NCI-H1930 (cell line): ENCODE measurements at places on chromosomes 1 and 21.

DNA sequence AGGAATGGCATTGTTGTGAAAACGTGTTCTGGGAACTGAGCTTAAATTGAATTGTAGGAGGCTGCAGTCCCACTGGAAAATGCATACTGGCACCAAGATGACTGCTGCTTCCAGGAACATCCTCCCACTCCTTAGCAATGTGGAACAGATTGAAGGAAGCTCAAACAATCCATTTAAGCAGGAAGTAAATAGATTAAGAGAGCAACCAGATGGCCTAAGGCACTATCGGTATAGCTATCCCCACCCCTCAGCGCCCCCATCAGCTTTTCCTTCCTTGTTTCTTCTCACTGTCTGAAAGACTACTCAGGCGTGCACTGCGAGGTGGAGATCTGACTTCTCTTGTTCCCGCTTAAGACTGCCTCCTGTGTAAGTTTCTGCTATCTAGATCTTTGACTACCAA is 4.0 kb upstream of the IFI16 start:
- no peak for DNase-seq

DNA sequence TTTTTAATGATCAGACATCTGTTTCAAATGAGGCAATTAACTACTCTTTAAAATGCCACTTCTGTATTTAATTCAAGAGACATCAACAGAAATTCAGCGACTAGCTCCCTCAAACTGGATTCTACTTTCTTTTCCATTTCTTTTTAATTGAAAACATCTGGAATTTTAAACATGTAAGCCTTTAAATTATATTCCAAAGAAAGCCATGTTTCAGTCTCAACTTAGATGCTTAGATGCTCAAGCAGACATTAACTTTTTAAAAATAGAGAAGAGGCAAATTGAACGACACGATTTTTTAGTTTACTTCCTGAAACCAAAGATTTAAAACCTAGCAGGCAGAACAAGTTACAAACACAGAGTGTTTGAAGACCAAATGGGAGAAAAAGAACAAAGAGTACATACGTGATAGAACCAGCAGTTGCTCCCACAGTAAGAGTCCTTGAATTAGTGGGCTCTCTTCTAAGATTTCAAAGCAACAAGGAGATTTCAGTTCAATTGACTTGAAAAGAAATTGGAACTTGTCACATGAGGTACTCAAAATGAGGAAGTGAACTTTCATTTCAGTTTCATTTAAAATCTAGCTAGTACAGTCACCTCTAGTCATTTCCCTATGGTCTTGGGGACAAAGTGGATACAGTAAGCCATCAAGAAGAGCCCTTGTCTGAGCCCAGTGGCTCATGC is at the start of gene CTSS:
CTSS (minus strand) TSS at position 483 of the 681 bp plus-strand sequence. CDS start 1,015 bp downstream, outside the sequence.
- DNase-seq = no peak

DNA sequence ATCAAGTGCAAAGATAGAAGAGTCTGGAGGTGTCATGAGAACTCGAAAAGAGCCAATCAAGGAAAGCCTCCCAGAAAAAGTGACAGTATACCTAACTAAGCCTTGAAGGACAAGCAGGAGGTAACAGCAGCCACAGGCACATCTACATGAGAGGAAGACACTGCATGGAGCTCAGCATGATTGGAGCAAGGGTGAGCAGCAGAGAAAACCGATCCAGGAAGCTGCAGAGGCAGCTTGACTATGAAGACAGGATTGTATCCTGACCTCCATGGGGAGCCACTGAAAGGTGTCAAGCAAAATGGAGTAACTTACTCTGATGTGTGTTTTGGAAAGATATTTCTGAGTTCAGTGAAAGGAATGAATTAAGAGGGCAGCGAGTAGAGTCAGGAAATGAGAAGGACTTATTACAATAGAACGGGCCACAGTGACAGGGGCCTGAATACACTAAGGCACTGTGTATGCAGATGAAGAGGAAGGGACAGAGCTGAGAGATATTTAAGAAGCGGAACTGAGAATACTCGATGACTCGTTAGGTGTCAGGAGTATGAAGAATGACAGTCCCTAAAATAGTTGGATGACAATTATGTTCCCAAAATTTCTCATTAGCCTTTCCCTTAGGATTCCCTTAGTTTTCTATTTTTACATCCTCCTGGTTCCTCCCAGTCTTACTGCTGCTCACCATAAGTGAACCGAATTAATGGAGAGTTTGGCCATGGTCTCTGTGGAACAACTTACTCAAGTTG is 139.3 kb upstream of the NFIA start:
- DNase-seq = no peak

GRCh38 chr1:155086128-155086741 is 7.6 kb downstream of the EFNA3 start:
- DNase-seq = peak; percentile 41

DNA sequence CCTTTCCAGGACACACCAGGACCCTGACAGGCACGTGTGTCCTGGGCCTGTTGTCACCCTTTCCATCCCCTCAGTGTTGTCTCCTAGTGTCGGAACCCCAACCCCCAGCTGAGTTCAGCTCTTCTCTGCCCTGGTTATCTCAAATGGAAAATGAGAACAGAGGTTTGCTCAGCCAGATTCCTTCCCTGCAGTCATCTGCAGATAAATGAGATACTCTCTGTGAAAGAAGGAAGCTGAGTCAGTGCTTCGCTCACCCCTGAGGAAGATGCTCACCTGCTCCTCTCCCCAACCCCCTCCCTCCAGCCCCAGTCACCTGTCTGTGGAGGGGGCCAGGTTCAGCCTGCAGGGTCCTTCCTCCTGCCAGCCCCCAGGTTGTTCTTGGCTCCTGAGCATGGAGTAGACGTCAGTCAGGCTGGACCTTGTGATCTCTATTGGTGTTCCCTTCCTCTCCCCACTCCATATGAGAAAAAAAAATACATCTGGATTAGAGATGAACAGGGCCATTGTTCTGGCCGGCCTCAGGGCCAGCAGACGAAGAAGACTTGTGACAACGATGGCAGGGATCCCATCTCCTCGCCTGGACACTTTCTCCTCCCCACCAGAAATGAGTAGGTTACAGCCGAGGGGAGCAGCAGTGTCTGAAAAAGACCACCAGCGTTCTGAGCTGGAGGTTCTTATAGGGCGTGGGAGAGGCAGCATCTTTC is 20.9 kb downstream of the PHGDH start:
- DNase-seq = no peak

DNA sequence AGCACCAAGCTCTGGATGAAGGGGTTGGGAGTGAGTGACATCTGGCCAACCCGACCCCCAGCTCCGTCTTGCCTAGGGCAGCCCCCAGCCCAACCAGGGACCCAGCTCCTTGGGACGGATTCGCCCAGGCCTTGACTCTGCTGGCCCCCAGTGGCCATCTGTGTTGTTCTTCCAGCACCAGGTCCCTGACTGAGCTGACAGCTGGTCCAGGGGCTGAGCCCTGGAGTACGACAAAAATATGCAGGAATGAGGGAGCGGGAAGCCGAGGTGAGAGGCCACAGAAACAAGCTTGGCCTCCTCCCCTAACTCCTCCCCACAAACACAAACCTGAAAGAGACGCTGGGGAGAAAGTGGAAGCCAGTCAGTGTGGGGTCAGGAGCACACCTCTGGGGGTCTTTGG is 55.0 kb upstream of the PAX7 start:
- no peak for DNase-seq

DNA sequence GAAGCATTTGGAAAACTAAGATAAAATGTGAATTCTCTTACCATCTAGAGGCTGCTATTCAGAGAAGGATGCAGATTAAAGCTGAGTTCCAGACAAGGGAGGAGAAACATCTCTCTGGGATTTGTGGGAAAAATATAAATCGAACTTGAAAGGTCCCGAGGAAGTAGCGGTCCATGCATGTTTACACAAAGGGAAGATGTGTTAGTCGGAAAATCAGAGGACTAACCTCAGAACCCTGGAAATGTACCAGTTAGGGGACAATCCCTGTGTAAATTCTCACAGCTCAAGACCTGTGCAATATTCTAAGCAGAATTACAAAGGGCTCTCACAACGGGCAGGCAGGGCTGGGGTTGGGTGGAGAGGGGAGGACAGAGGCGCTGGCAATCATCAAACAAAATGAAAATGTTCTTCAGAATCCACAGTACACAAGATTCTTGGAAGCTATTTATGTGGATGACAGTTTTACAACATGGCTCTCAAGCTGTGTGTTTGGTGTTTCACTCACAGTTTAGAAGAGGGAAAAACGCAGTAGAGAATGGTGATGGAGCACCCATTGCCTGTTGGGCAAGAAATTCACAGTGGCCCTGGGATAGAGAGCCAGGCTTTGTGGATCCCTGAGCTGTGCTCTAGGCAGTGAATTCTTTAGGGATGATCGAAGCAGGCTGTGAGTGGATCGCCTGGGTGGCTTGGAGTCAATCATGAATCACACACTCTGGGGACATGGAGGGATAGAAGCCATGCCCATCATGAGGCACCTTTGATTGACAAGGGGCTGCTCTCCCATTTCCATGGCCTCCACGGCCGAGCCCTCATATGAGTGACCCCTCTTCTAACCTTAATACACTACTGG is 47.6 kb downstream of the KCNJ6 start:
- no peak for DNase-seq

DNA sequence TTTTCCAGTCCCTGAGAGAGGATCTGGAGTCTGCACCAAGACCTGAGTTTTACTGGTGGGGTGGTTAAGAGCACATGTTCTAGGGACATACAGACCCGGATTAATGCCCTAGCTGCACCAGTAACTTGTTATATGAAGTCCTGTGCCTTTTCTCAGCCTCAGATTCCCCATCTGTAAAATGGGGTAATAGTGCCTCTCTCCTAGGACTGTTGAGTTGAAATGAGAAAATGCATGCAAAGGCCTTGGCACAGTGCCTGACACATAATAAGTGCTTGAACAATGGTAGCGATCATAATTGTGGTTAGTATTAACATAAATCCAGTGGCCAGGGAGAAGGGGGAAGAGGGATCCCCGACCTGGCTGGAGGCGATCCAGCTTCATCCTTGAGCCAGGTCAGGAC is 12.3 kb downstream of the AHDC1 start:
- no peak for DNase-seq

GRCh38 chr21:45996311-45997204 is 15.0 kb downstream of the COL6A1 start:
- no peak for DNase-seq

GRCh38 chr21:46017695-46018094 is 36.1 kb downstream of the COL6A1 start:
- no peak for DNase-seq

- no peak for DNase-seq
These were observed 104.8 kb downstream of the DHRS3 start for GRCh38 chr1:12513181-12513580.

GRCh38 chr1:206547104-206547503 is 39.8 kb downstream of the RASSF5 start:
- DNase-seq = no peak

DNA sequence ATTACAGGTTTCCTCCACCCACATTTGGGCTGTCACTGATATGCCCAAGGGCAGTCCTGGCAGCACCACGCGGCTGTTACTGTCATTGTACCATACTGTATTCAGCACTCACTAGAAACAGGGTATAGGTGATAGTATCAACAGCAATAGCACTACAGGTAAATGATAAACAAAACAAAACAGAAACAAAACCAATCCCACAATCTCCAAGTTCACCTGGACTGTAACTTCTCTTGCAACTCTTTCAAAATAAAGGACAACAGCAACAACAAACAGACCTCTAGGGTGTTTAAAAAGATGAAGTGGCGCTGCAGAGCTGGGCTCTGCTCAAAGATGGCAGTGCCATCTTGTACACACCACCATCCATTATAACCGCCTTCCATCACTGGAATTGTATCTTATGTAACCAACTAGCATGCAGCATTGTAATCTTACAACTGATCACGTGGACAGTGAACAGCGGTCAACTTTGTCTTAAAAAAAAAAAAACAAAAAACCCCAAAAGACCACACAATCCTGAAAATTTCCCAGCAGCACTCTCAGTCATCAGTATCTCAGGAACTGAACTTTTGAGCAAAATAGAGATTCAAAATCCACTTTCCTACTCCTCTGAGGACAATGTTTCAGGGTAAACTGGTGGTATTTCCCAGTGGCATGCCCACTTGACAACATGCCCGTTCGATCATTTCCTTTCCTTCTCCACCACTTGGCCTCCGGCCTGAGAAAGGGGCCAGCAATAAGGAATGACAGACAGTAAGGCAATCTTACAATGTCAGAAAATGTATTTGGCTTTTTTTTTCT is 3.8 kb downstream of the IRF2BP2 start:
- DNase-seq = no peak

DNA sequence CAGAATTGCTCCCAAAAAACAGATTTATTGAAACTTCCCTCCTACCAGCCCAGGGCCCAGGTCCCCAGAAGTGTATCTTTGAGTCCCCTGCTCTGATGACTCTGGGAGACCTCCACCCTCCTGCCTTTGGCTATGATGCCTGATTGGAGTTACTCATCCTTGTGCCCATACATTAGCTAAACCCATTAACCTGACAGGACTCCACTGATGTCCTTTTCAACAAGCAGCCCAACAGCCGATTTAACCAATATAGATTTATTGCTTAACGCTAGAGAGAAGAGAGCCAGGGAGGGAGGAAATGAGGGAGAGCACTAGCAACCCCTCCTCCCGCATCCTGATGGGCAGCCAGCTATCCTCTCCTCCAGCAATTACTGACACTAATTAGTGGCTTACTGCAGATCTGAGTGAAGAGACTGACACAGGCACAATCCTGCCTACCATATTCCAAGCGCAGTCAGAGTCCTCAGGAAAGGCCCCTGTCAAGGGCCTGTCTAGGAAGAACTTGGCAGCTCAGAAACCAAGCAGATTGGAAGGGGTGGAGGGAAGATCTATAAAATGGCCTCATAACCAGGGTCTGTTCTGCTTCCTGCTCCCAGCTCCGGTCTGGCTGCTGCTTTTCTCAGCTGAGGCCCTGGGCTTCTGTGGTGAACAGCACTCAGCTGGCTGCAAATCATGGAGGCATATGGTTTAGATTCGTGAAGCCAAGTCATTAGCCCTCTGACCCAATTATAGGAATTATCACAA is 484.5 kb upstream of the DAB1 start:
- DNase-seq = no peak
